Kidney (tissue), 22 donors: ENCODE measurements at places on chromosomes 4 and X.
A peak's percentile ranks its signal among the peaks of the same experiment; 100 is the strongest.

GRCh38 chr4:38189445-38189844 is 229.2 kb downstream of the PTTG2 start:
- DNase-seq: no peak

GRCh38 chr4:60034361-60034760 is 1165.8 kb upstream of the ADGRL3 start:
- DNase-seq: no peak

DNA sequence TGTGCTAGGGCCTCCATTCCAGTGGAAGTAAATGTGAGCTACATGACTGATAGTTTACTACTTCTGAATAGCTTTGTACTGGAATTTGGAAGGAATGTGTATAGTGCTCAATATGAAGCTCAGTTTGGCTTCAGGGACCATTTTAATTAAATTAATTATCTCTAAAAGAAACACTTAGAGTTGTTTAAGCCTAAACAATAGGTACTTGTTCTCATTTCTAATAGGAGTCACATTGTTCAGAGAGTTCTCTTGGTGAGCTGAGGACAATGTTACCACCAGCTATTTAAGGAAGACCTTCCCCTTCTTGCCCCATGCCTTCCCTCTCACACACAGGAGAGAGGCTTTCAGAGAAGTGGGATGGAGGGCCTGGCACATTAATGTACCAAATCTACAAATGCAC is 78.3 kb downstream of the CHIC2 start:
- DNase-seq: no peak

DNA sequence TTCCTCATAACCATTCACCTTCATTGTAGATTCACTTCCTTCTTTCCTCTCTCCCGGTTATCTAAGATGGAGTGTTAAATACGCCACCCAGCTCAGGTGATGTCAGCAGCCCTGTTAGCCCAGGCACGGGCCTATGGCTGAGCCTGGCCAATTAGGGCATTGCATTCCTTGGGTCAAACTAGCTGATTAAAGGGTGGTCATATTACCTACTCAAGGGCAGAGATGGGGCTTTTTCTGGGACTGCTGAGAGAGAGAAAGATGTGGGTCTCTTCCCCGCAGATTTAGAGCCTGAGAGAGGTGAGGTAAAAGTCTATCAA is 39.9 kb upstream of the AFAP1 start:
- no peak for DNase-seq

- no peak for DNase-seq
Observed at GRCh38 chr4:148795156-148795864, 353.1 kb upstream of the NR3C2 start.

GRCh38 chr4:7055111-7055989 is 12.2 kb downstream of the TADA2B start:
- DNase-seq: no peak

DNA sequence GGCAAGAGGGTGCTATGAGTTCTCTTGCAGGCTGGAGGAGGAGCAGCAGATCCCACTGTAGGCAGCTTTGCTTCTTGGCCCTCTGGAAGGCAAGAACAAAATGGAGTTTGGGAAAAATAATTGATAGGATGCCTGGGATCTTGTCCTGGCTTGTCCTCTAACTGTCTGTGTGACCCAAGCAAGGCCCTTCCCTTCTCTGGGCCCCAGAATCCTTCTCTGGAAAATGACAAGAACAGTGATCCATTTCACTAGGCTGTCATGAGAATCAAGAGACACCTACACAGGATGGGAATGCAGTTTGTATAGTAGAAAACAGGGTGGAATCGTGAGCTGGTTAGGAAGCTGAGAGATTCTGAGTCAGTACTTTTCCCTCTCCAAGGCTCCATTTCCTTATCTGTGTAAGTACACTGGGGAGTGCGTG is 133.3 kb downstream of the PJA1 start:
- no peak for DNase-seq

DNA sequence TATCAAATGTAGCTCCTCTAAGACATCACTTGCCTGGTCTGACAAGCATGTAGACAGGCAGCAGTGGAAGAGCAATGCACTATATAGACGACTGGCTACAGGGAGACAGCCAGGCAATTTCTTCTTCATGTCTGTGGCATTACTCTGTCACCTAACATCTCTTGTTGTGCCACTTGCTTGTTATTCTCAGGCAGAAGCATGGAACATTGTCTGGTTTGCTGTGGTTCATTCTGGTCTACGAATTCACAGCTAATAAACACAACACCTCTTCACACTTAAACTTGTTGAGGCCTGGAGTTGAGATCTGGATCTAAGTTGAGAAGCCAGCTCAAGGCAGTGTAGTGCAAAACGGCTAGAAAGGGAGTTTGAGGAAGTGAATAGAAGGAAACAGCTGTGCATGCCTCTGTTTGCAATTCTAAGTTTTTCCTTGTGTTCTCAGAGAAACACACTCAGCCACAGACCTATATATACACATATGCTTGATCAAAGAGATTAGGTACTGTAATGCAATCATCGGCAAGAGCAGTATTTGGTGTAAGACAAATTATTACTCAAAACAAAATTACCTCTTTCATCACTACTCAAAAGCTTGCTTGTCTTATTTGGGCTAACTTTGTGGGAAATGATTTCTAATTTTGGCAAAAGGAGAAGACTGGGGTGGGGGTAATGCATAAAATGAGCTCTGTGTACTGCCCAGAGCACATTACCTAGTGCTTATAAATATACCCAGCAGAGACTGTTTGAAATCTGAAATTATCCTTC is 243.8 kb downstream of the PPP3CA start:
- no peak for DNase-seq

DNA sequence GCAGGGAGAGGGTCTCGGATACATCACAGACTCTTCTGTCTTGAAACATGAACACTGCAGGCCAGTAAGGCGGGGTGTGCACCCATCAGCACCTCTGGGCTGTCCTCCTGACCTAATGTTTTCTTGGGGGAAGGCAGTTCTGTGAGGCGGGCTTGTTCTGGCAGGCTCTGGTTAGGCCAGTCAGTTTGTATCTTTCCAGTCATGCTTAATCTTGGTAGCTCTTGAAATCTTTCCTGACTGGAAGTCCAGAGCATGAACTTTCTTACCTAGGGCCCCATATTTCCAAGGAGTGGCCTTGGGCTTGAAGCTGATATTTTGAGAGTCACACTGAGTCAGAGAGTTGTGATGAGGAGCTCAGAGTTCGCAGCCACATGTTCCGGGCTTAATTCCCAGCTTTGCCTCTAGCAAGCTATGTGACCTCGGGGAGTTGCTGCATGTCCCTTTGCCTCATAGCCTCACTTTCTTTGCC is 54.2 kb upstream of the RASSF6 start:
- no peak for DNase-seq

DNA sequence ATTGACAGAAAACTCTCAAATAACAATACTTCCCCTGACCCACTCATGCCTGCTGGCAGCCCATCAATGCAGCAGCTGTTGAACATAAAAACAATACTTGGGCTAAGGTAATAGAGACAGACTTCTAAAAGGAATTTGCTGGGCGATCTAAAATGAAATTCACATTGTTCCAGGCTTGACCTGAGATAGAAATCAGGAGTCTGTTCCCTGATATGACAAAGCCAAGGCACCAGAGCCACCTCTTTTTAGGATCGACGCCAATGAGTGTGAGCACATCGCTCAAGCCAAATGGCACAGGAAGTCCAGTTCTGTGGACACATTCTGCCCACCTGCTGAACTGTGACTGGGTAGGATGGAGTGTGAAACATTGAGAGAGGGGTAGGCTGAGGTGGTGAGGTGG is 4.9 kb downstream of the SEPTIN11 start:
- no peak for DNase-seq

DNA sequence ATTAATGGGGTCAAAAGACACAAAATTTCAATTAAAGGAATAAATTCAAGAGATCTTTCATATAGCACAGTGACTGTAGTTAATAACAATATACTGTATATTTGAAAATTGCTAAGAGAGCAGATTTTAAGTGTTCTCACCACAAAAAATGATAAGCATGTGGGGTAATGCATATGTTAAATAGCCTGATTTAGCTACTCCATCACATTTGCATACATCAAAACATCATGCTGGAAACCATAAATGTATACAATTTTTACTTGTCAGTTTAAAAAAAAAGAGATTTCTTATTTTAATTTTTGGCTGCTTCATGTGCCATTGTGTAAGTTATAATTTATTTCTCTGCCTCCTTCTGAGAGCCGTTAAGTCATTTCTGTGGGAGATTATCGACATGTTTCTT is 65.9 kb downstream of the FAM184B start:
- DNase-seq: no peak

DNA sequence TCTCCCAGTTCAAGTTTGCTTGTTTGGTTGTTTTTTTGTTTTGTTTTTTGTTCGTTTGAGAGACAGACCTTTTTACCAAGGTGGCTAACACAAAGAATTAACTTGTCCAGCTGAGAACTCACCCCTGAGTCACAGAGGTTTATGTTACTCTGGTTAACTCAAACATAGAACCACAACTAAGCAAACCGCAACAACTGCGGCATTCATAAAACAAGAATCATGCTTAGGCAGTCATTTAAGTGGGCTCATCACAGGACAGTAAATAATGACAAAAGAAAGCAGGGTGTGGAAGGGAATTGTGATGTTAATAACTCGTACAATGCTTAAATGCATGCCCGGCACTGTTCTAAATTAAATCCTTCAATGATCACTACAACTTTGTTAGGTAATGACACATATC is 24.7 kb upstream of the IL13RA1 start:
- no peak for DNase-seq

GRCh38 chr4:53592122-53592521 is 836 bp upstream of the LNX1 start:
- no peak for DNase-seq

- peak; percentile 72 for DNase-seq
Observed at GRCh38 chr4:100095729-100096595, 94.3 kb downstream of the DDIT4L start.

DNA sequence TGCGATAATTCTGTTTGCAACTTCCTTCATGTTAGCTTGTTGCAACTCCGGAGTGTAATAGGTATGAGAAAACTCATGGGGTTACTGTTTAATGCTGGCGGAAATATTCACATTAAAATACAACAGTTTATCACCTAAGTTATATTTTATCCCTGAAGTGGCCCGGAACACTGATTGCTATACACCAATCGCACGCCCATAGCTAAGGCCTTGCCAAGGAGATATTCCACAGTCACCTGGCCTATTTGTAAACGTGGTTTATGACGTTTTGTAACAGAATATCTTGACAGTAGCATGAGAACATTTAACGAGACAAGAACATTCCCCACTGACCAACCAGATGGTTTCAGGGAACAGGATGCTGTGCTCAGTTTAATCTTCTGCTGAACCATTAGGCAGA is 23.2 kb upstream of the FAM90A26 start:
- no peak for DNase-seq
